Pancreas (tissue), 10 donors: ENCODE measurements at places on chromosomes 7 and 10. TPM values are rescaled to one million over a fixed set of nuclear protein-coding genes. Genes with fewer than 3 reads are reported as not detected.

SUN3 gene
- not detected for total RNA-seq

CDK14 gene
- total RNA-seq = 29.0 TPM

TWIST1 gene
- total RNA-seq = 0.51 TPM

ZNF107 gene
- 2.1 TPM for total RNA-seq

FMC1 gene
- 7.8 TPM for total RNA-seq

SSC4D gene
- 3.2 TPM for total RNA-seq

KCP gene
- 0.46 TPM for total RNA-seq

ECHDC3 gene
- 15.7 TPM for total RNA-seq

CYP3A4 gene
- 7.1 TPM for total RNA-seq

GPER1 gene
- total RNA-seq = 1.4 TPM

EEPD1 gene
- 13.0 TPM for total RNA-seq

TRPV5 gene
- not detected for total RNA-seq

CALML3 gene
- total RNA-seq = not detected

CLDN12 gene
- 33.3 TPM for total RNA-seq

DYNC1I1 gene
- 0.74 TPM for total RNA-seq

LIPF gene
- total RNA-seq = not detected

CFAP58 gene
- total RNA-seq = 0.34 TPM

FAM180A gene
- total RNA-seq = 0.15 TPM

CLEC5A gene
- total RNA-seq = 1.1 TPM

PTN gene
- total RNA-seq = 0.35 TPM

WDFY4 gene
- 0.88 TPM for total RNA-seq

CHST15 gene
- 12.3 TPM for total RNA-seq

SLC13A1 gene
- not detected for total RNA-seq

APBB1IP gene
- 1.7 TPM for total RNA-seq

MAPK8 gene
- total RNA-seq = 21.1 TPM

PRKAG2 gene
- total RNA-seq = 8.0 TPM

C7orf57 gene
- not detected for total RNA-seq

PDK4 gene
- total RNA-seq = 76.8 TPM

SIRT1 gene
- total RNA-seq = 9.8 TPM

TMEM236 gene
- total RNA-seq = 0.35 TPM

NXPH1 gene
- not detected for total RNA-seq

GPNMB gene
- 38.7 TPM for total RNA-seq

PPP3CB gene
- total RNA-seq = 25.2 TPM

COL17A1 gene
- not detected for total RNA-seq

COL1A2 gene
- 69.1 TPM for total RNA-seq

ALKBH4 gene
- total RNA-seq = 5.2 TPM

C10orf53 gene
- total RNA-seq = not detected

CPA5 gene
- 0.35 TPM for total RNA-seq

RSU1 gene
- 42.3 TPM for total RNA-seq

TAS2R41 gene
- not detected for total RNA-seq

TMEM196 gene
- total RNA-seq = 0.87 TPM

CDHR3 gene
- 2.7 TPM for total RNA-seq

CCDC136 gene
- total RNA-seq = 0.66 TPM

CHCHD2 gene
- total RNA-seq = 141 TPM

CARD11 gene
- 1.2 TPM for total RNA-seq
